Stimulated activated CD4-positive, alpha-beta T cell treated with anti-CD3 and anti-CD28 coated beads, Interleukin-4, amount 100 ng/mL, for 48 hours (primary cell): ENCODE measurements at places on chromosomes 3 and 15.

DNA sequence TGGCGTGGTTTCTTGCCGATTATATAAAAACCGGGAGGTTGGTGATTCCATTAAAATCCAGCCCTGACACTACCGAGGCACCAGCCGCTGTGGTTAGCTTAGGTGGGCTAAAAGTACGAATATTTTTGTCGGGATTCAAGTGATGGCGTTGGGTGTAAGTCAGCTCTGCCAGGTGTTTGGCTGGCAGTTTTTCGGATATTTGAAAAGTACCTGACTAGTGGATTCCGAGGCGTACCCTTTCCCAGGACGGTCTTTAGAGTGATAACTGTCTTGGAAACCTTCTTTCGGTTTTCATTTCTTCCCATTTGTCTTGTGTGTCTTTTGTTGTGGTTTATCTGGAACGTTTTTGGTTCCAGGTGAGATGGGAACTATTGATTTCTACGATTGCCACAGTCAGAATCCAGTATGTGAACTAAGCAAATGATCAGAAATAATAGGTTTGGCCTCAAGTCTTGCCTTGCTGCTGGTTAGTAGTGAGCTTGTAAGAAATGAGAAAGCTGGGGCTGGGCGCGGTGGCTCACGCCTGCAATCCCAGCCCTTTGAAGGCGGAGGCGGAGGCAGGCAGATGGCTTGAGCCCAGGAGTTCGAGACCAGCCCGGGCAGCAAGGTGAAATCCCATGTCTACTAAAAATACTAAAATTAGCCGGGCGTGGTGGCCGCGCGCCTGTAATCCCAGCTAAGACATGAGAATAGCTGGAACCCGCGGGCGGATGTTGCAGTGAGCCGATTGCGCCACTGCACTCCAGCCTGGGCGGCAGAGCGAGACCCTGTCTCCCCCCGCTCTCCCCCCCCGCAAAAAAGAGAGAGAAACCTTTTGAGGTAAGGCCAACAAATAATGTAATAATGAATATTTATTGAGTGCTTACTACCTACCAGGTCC lies 1.4 kb downstream of the FYTTD1 start:
- DNase-seq, result peak; percentile 23

DNA sequence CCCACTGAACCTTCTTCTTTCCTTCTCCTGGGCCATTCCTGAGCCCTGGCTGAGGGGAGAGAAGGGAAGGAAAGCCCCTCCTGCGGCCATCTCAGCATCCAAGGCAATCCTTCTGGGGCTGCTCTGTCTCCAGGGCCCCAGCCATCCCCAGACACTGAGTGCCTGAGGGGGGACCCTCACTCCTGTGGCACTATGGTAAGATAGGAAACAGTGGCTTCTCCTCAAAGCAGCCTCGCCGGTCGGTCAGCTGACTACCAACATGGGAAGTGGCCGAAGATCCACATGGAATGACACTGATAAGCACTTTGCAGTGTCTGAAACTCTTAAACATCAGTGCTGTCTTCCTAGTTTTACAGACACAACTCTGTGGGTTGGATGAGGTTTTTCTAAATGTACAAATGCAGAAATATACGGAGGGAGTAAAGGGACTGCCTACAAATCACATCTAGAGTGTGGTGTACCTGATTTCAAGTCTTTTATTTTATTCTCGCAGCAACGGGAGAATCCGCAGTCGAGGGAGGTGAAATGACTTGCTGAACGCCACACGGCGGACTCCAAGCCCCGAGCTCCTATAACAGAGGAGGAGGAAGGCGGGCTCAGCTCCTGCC lies 973 bp upstream of the ITPKA start:
- no peak for DNase-seq

GRCh38 chr3:58824285-58824684 lies 157.7 kb upstream of the FAM3D start:
- DNase-seq, result peak; percentile 13

- DNase-seq, result no peak
Measured at GRCh38 chr3:160226026-160226907, 1.0 kb downstream of the C3orf80 start.
